Left colon (tissue), 2 donors: ENCODE measurements at places on chromosomes 12 and 14.
A peak's percentile ranks its signal among the peaks of the same experiment; 100 is the strongest.

GRCh38 chr14:104677512-104678332 is 11.7 kb upstream of the INF2 start:
- DNase-seq = peak; percentile 88

GRCh38 chr14:37197421-37198272 is at the start of gene MIPOL1:
MIPOL1 (plus strand) TSS chr14:37197937; CDS start chr14:37247889, 49,952 bp downstream.
- DNase-seq = peak; percentile 77

DNA sequence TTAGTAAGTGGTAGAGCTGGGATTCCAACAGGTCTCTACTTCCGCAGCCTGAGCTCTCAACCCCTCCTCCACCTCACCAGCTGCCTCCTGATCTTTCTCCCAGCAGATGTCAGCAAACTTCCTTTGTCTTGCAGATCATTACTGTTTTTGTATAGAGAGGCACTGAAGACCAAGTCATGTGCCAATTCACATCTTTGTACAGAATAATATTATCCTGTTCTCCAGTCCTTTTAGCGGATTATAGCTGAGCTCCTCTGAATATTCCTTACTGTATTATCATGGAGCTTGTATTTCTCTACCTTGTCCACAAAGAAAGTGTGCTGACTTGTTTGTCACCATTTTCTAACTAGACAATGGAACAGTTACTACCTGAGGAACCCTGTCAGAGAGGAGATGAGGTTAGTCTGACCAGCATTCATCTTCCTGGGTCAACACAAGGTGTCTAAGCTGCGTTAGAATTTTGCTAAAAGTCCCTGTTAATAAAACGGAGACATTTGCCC is 142.3 kb upstream of the ARHGAP5 start:
- DNase-seq = peak; percentile 65

- DNase-seq = no peak
Observed at GRCh38 chr12:132583736-132584135, 26.6 kb downstream of the LRCOL1 start.
